ENCODE measurements at places on chromosomes 6 and 20. TPM values are rescaled to one million over a fixed set of nuclear protein-coding genes. Genes with fewer than 3 reads are reported as not detected.
A peak's percentile ranks its signal among the peaks of the same experiment; 100 is the strongest.

DNA sequence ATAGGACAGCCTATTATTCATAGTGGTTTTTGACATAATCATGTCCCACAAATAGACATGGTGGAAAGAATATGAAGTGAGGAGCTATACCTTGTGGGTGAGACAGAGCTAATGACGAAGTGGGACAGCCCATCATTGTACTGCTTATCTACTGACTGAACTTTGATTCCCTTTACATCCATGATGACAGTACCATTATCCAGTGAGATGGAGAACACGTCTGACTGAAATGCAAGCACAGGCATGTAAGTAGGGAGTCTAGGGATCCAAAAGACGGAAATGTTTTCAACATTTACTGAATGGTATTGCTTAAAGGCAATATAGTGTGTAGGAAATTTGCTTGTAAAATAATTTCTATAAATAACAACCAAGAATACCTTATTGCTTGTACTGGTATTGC is 43.5 kb downstream of the FAM229B start:
- H3K27me3 ChIP-seq, result no peaks in the 10 kb centered on the region
- no peak overlapping the region for H3K27ac ChIP-seq
- H3K4me1 ChIP-seq, result no peaks in the 10 kb centered on the region
- H3K36me3 ChIP-seq, result peaks cover 83% of the 10 kb centered on the region
- H3K4me3 ChIP-seq, result no peak overlapping the region
- no peak for DNase-seq

GRCh38 chr6:56849896-56850295 is 105.0 kb upstream of the BEND6 start:
- H3K4me3 ChIP-seq, result no peak overlapping the region
- H3K4me1 ChIP-seq, result peaks cover 15% of the 10 kb centered on the region
- H3K27me3 ChIP-seq, result no peaks in the 10 kb centered on the region
- H3K36me3 ChIP-seq, result no peaks in the 10 kb centered on the region
- DNase-seq, result no peak
- no peak overlapping the region for H3K27ac ChIP-seq

DNA sequence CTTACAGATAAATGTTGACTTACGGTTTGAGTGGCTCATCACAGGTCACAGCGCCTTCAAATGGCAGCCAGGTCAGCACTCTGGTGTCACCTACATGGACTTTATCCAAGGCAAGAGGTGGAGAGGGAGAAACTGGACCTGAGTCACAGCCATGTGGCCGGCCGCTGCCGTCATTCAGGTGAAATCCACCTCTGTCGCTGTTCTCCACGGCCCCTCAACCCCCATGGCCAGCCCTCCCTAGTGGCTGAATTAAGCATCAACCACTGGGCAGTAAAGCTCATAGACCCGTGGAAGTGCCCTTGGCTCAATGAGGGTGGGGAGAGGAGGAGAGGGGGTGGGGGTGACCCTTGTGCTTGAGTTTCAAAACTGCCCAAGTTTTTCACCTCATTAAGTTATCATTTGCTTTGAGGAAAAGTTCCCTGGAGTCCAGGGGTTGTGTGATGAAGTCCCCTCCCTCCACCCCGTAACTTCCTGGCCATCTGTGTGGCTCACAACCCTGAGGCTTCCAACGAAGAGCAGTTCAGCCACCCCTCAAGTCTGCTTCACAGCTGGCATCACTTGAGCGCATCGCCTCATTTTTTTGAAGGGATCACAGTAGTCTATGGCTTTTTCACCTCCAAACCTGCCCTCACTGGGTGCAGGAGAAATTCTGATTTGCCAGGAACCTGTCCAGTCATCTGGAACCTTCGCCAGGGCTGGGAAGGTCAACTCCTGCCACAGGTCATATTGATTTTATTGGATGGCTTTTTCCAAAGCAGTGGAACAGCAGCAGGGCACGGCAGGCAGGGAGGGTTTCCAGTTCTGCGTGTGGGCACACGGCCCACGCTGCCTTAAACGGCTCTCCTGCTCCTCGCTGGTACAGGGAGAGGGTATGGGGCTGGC is 43.5 kb upstream of the APCDD1L start:
- H3K4me3 ChIP-seq, result no peak overlapping the region
- DNase-seq, result peak; percentile 45
- no peaks in the 10 kb centered on the region for H3K36me3 ChIP-seq
- H3K27ac ChIP-seq, result no peak overlapping the region

DNA sequence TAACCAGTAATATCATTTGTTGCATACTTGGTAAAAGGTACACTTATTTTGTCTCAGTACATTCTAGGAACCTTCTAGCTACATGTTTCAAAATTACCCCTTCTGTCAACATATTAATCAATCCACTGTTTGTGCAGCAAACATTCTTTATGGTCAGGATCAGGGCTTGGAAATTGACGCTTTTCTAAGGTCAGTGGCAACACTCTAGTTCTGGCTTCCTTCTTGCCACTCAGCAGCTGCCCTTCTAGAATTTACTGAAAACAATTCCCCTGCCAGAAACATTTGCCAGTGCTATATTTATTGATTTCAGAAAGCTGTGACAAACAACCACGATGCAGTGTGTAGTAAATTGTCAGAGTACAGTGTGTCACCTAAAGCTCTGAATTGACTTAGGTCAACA is 84.7 kb upstream of the FBXL4 start:
- H3K27ac ChIP-seq, result no peak overlapping the region
- no peaks in the 10 kb centered on the region for H3K4me1 ChIP-seq
- H3K36me3 ChIP-seq, result no peaks in the 10 kb centered on the region

GRCh38 chr6:72080260-72080941 is 194.1 kb downstream of the RIMS1 start:
- H3K36me3 ChIP-seq, result no peaks in the 10 kb centered on the region
- H3K27me3 ChIP-seq, result no peaks in the 10 kb centered on the region
- H3K4me1 ChIP-seq, result no peaks in the 10 kb centered on the region
- H3K4me3 ChIP-seq, result no peak overlapping the region

The SMOC2 gene
- total RNA-seq, result 3.9 TPM

The COL9A1 gene
- total RNA-seq, result not detected

All from lung (tissue), 17 donors.